Skin of body (tissue), 3 donors: ENCODE measurements at places on chromosomes 2 and 18. TPM values are rescaled to one million over a fixed set of nuclear protein-coding genes. Genes with fewer than 3 reads are reported as not detected.

- peak; percentile 96 for DNase-seq
Measured at GRCh38 chr18:59612381-59612780, 84.8 kb downstream of the CCBE1 start.

GRCh38 chr2:130824492-130825061, 12.1 kb upstream of the ARHGEF4 start:
- peak; percentile 63 for DNase-seq

- no peak for DNase-seq
Measured at GRCh38 chr2:126883666-126884040, 15.0 kb upstream of the TEX51 start.

Gene ALPG
- total RNA-seq: not detected

Gene CDC42EP3
- total RNA-seq: 12.2 TPM
